Right cardiac atrium (tissue), 5 donors: ENCODE measurements at places on chromosomes 5 and 9. TPM values are rescaled to one million over a fixed set of nuclear protein-coding genes. Genes with fewer than 3 reads are reported as not detected.

GRCh38 chr5:135246923-135247795, 151.9 kb downstream of the MACROH2A1 start:
- no peak for DNase-seq

- DNase-seq, result no peak
Observed at GRCh38 chr9:109417054-109417453, 81.1 kb downstream of the PTPN3 start.

DNA sequence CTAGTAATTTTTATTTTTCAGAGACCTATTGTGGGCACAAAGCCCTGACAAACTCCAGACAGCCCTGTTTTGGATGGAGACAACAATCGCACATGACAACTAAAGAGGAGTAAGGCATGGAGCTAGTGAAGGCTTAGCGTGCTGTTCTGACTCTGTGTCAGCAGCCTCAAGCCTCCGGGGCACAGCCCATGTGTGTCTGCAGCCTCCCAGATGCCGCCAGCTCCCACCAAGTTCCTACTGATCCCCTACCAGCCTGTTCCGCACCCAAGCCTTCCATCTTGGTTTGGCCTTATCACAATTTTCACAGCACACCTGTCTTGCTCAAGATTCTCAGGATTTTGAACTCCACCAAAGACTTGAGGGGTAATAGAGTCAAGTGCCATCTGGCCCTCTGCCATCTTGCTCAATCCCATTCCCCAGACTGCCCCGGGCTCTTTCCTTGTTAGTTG, 70.3 kb upstream of the SH3PXD2B start:
- DNase-seq, result no peak

DNA sequence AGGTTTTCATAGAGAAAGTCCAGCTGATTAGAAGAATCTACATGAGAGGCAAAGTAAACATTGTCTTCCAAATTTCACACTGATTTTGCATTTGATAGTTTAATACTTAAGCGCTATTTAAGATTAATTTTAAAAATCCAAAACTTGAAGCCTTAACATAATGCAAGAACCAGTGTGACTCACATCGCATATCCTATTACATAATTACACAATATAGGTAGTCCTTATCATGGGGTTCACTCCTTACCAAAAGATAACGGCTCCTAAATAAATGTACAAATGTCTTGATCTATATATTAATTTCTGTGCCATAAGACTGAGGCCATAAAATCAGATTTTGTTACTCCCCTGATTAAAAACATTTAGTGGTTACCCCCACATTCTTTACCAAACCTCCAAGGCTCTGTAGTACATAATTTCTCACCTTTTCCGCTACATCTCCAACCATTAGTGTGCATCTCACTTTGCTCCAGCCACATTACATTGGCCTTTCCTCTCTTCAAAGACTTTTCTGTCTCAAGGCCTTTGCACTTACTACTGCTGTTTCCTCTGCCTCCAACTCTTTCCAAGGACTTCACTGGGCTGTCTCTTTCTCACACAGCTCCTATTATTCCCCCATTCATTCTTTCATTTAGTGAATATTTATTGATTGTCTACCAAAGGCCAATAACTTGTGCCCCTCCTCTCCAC, 1.0 kb downstream of the RIOK2 start:
- no peak for DNase-seq

GRCh38 chr5:92885950-92886349, 695.1 kb downstream of the NR2F1-AS1 start:
- DNase-seq, result no peak

- no peak for DNase-seq
Observed at GRCh38 chr5:75055727-75056144, 3.4 kb upstream of the GCNT4 start.

DNA sequence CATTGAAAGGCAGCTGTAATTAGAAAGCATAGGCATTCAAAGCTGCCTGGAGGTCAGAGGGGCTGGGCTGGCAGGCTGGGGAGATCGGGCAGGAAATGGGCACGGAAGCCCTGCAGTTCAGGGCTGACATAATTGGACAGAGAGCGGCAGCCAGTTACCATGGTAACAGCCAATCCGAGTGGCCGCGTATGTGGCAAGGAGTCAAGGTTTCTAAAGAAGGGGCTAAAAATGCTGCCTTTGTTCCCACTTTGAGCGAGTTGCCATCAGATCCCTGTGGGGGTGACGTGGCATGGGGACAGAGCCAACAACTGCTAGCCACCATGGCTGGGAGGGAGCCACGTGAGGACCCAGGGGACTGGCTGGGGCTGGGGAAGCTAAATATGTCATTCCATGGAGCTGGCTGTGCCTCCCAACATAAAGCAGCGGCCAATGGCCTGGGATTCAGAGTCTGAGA, 44.7 kb upstream of the NDFIP1 start:
- DNase-seq, result peak; percentile 94

- no peak for DNase-seq
Observed at GRCh38 chr5:146307796-146308195, 30.8 kb upstream of the POU4F3 start.

GRCh38 chr5:132355140-132355765, 14.3 kb upstream of the SLC22A5 start:
- DNase-seq, result no peak

DNA sequence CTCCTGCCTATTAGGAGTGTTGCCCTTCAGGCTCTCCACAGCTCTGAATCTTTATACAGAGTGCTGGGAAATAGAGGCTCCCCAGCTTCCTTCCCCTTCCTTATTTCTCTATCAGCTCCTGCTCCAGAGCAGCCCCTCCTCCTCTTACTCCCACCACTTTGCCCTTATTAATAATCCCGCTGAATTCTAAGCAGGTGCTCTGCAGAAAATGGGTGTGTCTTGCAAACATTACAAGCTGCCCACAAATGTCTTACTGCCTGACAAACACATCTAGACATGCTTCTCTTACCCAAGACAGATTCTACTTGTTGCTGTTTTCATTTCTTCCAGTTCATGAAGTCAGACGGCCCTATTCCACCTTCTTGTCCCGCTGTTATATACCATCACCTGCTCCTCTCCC, 6.4 kb downstream of the PHF24 start:
- no peak for DNase-seq

DNA sequence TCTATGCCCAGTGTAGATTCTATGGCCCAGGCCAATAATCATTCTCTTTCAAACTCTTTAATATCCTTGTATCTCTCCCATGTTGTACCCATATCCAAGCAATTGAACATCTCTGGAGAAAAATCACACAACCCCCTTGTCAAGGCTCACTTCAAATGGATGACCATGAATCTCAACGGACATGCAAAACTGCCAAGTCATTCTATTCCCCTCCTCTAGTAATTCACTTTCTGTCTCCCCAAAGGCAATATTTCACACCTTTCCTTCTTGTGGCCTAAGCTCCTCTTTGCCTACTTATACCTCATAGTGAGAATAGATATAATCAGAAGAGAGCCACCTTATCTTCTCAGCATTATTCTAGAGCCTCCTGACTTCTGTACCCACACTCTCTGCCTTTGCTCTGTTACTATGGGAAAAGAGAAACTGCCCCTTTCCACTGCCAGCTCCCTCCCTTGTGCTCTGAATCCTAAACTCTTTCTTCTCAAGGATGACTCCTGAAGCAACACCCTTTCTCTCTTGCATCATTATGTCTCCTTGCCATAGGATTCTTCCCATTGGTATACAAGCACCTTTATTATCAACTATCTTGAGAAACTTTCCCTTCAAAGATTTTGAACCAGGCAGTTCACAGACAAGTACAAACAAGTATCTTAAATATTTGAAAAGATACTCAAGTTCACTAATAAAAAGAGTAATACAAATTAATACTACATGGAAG, 66.1 kb downstream of the RPS23 start:
- no peak for DNase-seq

DNA sequence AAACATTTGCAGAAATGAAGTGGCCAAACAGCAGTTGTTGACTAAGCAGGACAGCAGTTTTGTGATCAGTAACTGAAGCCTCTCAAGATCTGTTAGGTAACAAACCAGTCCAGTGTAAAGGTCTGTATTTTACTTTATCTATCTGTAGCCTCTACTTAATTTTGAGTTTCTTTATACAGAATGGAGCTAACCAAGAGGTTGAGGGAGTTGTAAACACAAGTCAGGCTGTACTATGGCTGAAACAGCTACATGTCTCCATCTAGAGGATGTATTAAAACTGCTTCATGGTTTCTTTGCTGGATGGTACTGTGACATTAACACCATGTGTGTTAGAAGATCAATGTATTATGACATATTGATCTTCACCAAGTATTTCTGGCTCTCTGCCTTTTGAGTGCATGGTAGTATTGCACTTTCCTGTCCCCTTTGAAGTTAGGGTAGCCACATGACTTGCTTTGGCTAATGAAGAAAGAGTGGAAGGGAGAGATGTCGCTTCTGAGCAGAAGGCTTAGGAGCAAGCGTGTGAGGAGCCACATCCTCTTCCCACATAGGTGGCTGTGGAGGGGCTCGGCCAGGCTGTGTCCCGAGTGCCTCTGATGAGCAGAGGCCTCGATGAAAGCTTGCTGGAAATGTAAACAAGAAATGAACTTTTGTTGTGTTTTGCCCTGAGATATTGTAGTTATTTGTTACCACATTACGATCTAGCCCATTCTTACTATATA, 105.6 kb upstream of the PCA3 start:
- DNase-seq, result no peak

GRCh38 chr9:91818225-91818585, 131.8 kb downstream of the ROR2 start:
- DNase-seq, result no peak

DNA sequence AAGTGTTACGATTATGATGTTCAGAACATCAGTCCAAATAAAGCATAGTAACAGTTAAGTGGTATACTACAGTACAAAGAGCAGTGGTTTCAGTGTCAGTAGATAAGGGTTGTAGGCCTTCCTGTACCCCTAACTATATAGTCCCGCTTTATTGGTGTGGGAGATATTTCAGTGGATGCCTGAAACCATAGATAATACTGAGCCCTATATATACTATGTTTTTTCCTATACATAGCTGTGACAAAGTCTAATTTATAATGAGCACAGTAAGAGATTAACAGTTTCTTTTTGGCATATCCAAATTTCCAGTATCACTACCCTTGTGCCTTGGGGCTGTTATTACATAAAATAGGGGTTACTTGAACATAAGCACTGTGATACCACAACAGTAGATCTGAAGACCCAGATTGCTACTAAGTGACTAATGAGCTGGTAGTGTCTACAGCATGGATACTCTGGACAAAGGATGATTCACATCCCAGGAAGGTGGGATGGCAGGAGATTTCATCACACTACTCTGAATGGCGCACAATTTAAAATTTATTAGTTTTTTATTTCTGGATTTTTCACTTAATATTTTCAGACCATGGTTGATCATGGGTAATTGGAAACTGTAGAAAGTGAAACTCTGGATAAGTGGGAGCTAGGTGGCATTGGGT, 119.3 kb downstream of the RPS23 start:
- DNase-seq, result no peak

DNA sequence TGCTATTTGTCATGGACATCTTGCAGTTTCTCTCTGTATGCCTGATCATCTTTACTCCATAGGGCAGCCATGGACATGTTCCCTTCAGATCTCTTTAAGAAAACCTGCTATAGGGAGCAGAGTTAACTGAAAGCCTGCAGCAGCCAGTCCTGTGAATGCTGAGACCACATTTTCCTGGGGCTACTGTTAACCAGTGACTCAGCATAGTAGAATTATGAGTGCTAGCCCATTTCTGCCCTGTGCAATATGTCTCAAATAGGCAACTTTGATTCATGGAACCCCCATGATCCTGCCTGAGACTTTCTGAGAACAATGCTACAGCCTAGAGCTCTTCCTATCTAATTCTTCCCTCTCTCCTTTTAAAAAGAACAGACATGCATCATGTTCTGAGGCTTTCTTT, 624.2 kb downstream of the CHSY3 start:
- no peak for DNase-seq

DNA sequence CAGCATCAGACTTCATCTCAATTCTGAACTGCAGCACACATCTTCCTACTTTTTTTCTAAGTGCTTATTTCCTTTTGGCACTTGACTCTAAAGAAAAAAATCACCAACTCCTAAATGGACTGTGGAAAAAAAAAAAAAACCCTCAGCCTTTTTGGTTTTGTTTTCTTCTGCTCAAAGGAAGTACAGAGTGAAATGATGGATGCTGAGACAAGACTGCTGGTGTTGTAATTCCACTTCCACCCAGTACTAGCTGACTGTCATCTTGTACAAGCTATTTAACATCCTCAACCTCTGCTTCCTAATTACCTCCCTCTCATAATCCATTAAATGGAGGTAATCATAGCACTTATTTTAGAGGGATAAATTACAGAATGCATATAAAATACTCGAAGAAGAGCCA, 171.5 kb upstream of the GNA14 start:
- DNase-seq, result no peak

GRCh38 chr5:96819806-96820205, 12.1 kb upstream of the ERAP1 start:
- no peak for DNase-seq

GRCh38 chr9:13718086-13718485, 438.6 kb upstream of the MPDZ start:
- no peak for DNase-seq

DNA sequence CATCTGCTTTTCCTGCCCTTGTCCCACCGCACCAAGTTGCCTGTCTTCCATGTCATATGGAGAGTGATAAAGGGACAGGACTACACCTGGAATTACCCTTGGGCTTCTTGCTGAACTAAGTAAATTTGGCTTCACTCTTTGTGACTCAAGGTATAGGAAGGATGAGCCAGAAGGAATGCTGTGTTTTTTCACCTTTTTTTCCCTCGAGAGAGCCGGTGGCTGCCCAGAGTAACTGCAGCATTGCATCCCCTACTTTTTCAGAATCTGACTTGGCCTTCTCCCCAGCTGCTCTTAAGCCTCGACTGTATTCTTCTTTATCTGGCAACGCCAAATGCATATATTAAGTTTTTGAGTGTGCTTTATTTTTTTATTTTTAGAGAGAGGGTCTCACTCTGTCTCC, 38.4 kb downstream of the RCL1 start:
- DNase-seq, result no peak

- DNase-seq, result peak; percentile 48
Observed at GRCh38 chr9:37037503-37038301, 3.6 kb upstream of the PAX5 start.

The RMI1 gene
- polyA plus RNA-seq, result 2.0 TPM

The OR2S2 gene
- not detected for polyA plus RNA-seq

The CDH18 gene
- not detected for polyA plus RNA-seq

The SPINK1 gene
- 0.38 TPM for polyA plus RNA-seq

The GNG10 gene
- polyA plus RNA-seq, result 41.9 TPM

The PCDHGA2 gene
- polyA plus RNA-seq, result 2.2 TPM

The HRH2 gene
- polyA plus RNA-seq, result 18.6 TPM

The OTP gene
- not detected for polyA plus RNA-seq

The TMEM171 gene
- not detected for polyA plus RNA-seq

The ADGRD2 gene
- 0.05 TPM for polyA plus RNA-seq

The FCN2 gene
- polyA plus RNA-seq, result 0.72 TPM

The FOXI1 gene
- not detected for polyA plus RNA-seq

The OR1Q1 gene
- polyA plus RNA-seq, result not detected

The LCN1 gene
- polyA plus RNA-seq, result not detected

The TAF11L5 gene
- polyA plus RNA-seq, result not detected
